Activated T-cell treated with anti-CD3 and anti-CD28 coated beads, Interleukin-2, amount 50 U/mL, for 72 hours (primary cell): ENCODE measurements at places on chromosomes 6 and 20.

DNA sequence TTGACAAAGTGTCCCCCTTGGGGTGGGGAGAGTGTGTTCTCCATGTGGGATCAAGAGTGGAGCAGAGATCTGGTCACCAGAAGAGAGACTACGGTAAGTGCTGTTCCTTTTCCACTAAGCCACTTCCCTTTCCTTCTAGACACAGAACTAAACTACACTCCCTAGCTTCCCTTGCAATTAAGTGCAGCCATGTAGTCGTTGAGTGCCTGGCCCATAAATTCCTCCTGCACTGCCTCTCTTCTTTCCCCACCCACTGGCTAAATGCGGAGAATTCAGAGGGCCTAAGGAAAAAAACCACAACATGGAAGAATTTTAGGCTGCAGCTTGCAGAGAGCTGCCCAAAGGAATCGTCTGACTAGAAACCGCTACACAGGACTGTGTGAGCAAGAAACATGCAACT is 1.5 kb downstream of the WDR27 start:
- H3K4me1 ChIP-seq = peaks cover 46% of the 10 kb centered on the region
- no peaks in the 10 kb centered on the region for H3K27me3 ChIP-seq
- peak overlapping the region; percentile 82 for H3K27ac ChIP-seq

GRCh38 chr6:170313716-170314295 is 7.2 kb downstream of the FAM120B start:
- H3K36me3 ChIP-seq = no peaks in the 10 kb centered on the region
- no peak overlapping the region for H3K27ac ChIP-seq
- no peak overlapping the region for H3K4me3 ChIP-seq
- DNase-seq = no peak

DNA sequence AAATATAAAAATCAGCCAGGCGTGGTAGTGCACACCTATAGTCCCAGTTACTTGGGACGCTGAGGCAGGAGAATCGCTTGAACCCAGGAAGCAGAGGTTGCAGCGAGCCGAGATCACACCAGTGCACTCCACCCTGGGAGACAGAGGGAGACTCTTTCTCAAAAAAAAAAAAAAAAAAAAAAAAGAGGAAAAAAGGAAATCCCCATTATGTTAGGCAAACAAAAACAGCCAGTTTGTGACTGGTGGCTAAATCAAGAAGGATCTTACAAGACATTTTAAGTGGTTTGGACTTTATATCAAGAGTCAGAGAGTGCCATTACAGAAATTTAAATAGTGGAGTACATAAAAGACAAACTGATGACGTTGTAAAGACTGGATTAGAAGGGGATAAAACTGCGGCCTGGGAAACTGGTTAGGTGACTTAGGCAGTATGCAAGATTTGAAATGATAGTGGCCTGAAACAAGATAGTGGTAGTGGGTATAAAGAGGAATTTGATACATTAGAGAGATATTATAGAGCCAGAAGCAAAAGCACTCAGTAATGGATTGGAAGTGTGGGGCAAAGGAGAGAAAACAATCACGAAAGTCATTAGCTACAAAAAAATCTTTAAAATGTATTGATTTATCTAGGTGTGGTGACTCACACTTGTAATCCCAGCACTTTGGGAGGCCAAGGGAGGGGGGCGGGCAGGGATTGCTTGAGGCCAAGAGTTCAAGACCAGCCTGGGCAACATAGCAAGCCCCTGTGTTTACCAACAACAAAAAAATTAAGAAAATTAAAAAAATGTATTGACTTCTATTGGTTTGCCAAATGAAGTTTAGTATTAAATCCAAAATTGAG is 1.7 kb upstream of the MYO6 start:
- peaks cover 2% of the 10 kb centered on the region for H3K36me3 ChIP-seq
- peak overlapping the region; percentile 60 for H3K4me3 ChIP-seq

GRCh38 chr6:45997875-45998506 is 17.7 kb downstream of the CLIC5 start:
- no peaks in the 10 kb centered on the region for H3K4me1 ChIP-seq
- peaks cover 2% of the 10 kb centered on the region for H3K36me3 ChIP-seq
- no peaks in the 10 kb centered on the region for H3K27me3 ChIP-seq
- no peak overlapping the region for H3K27ac ChIP-seq
- H3K4me3 ChIP-seq = no peak overlapping the region
